ENCODE measurements at places on chromosomes 12 and 14.
A peak's percentile ranks its signal among the peaks of the same experiment; 100 is the strongest.

GRCh38 chr12:28781671-28782652 lies 367.1 kb upstream of the FAR2 start:
- DNase-seq: no peak

DNA sequence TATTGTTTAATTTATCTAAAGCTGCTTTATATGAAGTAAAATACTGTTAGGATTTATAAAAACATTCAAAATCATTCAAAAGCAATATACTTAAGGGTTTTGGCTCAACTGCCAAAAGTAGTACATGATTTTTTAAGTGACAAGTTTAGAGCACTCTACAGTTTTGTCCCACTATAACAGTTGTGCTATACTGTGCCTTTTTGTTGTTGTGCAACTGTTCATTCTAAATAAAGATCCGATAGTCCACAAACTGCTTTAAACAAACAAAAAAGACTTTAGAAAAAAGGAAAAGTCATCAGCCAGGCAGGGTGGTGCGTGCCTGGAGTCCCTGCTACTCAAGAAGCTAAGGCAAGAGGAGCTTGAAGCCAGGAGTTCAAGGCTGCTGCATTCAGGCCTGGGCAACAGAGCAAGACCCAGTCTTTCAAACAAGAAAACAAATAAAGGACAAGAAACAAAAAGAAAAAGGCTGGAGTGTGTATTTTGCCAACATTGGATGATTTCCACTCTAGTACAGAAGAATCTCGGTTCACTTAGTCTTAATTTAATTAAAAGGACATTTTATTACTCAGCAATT lies 7.3 kb downstream of the C2CD5 start:
- DNase-seq: no peak

DNA sequence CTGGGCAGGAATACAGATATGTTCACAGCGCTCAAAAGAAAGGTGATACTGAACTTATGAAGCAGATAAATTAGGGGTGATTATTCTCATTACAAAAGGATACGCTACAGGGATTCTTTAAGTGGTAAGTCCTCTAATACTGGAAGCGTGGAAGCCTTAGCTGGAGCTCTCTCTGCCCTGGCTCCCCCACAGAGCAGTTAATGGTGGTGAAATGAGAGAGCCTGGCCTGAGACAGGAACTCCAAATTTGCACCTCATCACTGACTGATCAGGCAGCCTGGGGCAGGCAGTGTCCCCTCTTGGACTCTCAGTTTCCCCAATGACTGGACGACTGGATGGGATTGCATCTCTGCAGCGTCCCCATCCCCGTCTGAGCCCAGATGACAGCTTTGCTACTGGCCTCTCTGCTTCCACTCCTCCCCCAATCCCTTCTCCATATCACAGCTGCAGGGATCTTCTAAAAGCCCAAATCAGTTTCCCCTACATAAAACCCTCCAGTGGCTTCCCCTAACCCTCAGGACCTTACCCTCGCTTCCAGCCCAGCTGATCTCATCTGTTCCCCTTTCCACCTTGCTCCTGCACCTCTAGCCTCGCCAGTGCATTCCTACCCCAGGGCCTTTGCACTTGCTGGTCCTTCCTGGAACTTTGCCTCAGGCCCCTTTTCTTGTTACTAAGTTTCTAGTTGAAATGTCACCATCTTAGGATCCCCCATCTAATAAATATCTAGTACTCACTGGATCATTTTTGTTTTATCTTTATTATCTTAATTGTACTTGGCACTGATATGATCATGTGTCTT lies 171.7 kb upstream of the LHX5 start:
- DNase-seq: no peak

DNA sequence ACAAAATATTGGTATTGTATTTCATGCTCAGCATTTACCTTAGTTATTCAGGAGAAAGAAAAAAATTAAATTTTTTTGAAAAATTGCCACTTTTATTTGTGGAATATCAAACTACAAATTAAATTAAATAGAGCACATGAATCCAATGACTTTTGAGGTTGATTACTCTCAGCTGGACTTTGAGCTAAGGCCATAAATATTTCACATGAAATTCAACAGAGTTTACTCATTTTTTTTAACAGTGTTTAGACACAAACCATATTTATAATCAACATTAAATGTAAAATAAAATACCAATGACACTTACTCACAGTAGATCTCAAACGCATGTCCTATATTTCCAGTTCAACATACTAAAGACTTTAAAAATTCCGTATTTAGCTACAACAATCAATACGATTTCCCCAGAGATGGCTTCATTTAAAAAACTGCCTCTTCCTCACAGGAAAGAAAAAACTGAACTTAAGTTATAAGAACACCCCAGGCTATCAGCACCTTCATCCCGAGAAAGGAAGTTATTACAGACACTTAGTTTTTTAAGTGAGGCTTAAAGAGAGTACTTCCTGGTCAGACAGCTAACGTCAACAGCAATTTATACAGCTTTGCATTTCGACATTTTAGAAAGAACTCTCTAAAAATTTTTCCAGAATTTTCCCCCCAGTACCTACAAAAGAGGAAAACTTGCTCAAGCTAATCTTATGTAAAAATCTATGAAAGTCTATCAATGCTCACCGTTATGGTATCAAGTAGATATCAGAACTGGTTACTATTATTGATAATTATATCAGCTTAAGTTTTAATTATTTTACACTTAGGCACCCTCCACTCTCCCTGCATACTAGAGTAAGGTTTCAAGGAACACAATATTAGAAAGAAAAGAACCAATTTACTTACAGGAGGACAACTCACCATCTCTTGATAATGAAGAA lies 13.8 kb downstream of the TAOK3 start:
- DNase-seq: no peak

DNA sequence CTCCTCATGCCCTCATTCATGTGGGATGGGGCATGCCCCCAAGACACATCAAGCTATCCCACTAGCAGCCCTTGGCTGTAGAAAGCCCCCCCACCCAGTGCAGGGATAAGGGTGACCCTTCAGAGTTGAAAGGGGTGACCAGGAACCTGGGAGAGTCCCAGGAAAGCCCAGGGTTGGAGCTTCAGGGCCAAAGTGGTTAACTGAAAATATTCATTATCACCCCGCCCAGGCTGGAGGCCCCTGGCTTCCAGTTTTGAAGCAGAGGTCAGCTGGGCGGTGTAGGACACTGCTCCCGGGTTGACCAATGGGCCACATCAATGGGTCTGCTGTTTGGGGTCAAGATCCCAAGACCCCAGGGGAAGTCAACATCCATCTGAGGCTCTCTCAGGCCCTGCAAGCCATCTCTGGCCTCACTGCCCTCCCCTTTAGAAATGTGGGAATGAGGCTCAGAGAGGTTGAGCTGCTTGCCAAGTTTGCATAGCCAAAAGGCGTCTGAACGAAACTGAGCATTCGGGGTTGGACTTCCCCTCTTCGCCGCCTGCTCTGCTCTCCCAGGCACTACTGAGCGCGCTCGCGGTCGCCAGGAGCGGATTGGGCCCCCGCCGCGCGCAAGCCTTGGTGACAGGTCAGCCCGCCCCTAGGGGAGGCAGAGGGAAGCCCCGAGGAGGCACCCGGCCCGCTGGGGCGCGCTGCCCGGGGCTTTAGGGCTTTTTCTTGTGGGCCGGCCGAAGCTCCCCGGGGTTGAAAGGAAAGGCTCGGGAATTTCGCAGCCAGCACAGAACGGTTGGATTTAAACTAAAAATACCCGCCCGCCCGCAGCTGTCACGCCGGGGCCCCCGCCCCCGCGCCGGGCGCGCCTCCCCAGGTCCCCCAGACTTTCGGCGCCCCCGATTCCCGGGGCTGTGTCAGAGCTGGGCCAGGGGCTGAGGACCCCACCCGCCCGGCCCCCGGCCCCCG lies 576 bp downstream of the SYNE3 start:
- peak; percentile 74 for DNase-seq

GRCh38 chr12:98646294-98647090 lies 1.4 kb downstream of the APAF1 start:
- DNase-seq: no peak

DNA sequence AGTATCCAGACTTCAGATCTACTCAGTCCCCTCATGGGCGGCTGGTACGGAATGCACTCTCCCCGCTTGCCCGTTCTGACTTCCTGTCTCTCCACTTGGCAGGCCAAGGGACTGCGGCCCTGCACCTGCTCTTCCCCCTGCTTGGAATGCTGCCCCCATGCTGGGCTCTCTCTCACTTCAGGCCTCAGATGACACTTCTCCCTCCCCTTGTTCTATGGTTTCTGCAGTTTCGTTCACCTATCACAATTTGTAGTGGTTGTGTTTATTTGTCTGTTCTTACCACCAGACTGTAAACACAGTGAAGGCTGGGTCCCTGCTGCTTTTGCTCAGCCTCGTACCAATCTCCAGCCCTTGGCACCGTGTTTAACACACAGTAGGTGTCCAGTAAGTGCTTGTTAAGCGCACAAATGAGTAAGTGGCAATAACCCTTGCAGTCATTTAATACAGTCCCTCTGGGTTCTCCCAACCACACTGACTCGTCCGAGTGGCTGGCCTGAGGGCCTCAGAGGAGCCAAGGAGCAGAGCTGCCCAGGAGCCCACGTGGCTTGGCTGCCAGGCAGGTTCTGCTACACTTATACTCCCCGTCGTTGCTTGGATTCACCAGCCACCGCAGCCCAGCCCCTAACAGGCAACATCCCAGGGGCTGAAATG lies 11.8 kb downstream of the SLC6A12 start:
- DNase-seq: no peak

- DNase-seq: no peak
Measured at GRCh38 chr12:102992297-102992696, 34.8 kb downstream of the ASCL1 start.

DNA sequence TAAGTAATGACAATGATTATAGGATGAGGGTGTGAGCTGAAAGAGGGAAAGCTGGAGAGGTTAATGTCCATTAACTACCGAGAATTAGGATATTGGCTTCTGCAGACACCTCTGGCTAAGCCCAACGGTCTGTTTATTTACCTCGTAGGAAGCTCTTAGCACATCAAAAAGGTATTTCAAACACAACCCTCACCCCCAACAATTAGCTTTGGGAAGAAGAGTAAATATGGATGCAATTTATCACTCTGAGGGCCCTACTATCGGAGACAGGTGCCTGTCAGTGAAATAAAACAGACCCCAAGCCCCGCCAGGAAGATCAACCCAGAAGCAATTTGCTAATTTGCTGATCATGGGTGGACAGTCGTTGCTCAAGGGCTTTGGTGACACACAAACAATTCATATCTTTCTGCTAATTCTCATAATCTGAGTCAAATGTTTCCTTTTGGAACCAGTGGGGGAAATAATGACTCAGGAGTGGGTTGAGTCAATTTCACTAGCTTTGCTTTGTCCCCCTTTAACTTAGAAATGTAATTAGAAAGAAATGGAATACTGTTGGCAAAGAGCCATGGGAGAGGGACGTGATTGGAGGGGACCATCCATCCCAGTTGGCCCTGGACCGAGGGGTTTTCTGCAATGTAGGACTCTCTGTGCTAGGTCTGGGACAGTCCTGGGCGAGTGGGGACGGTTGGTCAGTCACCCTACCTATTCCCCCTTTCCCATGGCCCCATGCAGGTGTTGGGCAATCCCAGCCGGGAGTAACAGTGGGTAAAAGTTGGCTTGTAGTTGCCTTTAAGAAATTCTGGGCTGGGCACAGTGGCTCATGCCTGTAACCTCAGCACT lies 99.1 kb upstream of the MED13L start:
- DNase-seq: no peak

DNA sequence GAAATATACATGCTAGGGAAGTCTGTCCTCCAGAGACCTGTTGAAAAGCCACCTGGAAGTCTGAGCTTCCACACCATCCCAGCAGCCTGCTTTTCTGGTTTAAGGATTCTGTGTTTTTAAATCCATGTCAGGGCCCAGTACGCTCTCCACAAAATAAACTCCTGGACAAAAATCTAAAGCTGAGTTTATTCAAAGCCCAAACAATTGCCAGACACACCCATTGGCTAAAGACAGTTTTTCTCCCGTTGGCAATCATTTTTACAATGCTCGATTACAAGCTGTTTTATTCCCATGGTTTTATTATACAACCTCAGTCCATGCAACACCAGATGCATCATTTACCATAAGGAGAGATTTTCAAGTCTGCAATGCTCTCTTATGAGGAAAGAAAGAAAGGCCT lies 94.5 kb downstream of the MYRFL start:
- no peak for DNase-seq

Measured in activated CD8-positive, alpha-beta memory T cell treated with anti-CD3 and anti-CD28 coated beads for 1 hour (primary cell).